ENCODE measurements at places on chromosomes 2 and 18.

- peak; percentile 16 for DNase-seq
Observed at GRCh38 chr18:23133860-23134779, 1.2 kb upstream of the CABLES1 start.

DNA sequence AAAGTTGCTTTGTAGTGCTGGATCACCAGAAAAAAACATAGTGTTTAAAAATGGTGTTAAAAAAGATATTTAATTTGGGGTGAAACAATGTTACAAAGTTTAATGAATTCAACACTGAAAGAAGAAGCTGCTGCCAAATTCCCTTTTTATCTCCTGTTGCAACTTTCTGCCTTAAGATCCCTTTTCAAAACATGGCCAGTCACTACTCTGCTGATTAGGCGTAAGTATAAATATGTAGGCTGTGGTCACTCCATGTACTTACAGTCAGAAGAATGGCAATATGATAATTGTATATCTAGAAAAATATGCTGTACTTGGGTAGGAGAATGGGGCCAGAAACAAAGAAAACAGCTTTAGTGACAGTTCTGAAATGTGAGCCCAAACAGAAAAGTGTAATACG is 123.5 kb upstream of the ZBTB14 start:
- DNase-seq = no peak

DNA sequence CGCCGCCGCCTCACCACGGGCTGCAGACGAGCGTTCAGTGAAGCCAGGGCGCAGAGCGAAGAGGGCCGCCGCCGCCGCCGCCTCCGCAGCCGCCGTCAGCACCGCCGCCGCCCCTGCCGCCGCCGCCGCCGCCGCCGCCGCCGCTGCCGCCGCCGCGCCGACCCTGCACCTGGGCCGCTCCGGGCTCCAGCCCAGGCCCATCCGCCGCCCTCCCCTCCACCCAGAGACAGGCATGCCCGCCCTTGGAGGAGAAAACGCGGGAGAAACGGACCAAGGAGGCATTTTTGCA is 3.0 kb downstream of the POU3F3 start:
- no peak for DNase-seq

GRCh38 chr2:44579115-44579836 is 217.5 kb downstream of the CAMKMT start:
- no peak for DNase-seq

GRCh38 chr2:148922776-148923475 is 47.9 kb downstream of the KIF5C start:
- DNase-seq = no peak

- DNase-seq = no peak
Observed at GRCh38 chr2:72827966-72828646, 2.3 kb upstream of the EXOC6B start.

GRCh38 chr18:48940854-48941611 is 9.7 kb downstream of the SMAD7 start:
- no peak for DNase-seq

Measured in stimulated activated CD4-positive, alpha-beta T cell treated with anti-CD3 and anti-CD28 coated beads, TNF-alpha, amount 100 ng/mL, for 1 hour (primary cell).